ENCODE measurements at places on chromosomes 16 and 17.

GRCh38 chr17:34769049-34769448 lies 189.7 kb downstream of the TMEM132E start:
- no peak for DNase-seq

GRCh38 chr17:12320286-12320685 lies 299.6 kb downstream of the MAP2K4 start:
- no peak for DNase-seq

DNA sequence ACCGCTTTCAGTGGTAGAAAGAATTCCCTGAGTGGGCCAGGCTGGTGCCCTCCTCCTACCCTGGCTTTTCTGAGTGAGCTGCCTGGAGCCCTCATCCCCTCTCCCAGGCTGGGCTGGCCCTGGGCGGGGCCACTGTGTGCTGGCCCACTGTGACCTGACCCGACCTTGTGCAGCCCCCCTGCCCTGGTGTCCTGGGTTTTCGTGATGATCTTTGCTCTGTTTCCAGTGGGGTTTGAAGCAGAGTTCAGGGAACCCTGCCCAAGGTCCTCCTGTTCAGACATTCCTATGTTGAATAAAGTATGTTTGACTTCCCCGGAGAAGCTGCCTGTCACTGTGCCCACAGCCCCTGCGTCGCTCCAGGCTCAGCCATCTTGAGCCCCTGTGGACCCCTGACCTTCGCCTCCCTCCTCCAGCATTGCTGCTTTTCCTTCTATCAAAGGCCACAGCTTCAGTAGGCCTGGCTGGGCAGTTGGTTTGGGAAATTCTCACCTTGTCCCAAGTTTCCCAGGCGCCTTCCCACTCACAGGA lies 13.7 kb upstream of the NAGLU start:
- DNase-seq: no peak

DNA sequence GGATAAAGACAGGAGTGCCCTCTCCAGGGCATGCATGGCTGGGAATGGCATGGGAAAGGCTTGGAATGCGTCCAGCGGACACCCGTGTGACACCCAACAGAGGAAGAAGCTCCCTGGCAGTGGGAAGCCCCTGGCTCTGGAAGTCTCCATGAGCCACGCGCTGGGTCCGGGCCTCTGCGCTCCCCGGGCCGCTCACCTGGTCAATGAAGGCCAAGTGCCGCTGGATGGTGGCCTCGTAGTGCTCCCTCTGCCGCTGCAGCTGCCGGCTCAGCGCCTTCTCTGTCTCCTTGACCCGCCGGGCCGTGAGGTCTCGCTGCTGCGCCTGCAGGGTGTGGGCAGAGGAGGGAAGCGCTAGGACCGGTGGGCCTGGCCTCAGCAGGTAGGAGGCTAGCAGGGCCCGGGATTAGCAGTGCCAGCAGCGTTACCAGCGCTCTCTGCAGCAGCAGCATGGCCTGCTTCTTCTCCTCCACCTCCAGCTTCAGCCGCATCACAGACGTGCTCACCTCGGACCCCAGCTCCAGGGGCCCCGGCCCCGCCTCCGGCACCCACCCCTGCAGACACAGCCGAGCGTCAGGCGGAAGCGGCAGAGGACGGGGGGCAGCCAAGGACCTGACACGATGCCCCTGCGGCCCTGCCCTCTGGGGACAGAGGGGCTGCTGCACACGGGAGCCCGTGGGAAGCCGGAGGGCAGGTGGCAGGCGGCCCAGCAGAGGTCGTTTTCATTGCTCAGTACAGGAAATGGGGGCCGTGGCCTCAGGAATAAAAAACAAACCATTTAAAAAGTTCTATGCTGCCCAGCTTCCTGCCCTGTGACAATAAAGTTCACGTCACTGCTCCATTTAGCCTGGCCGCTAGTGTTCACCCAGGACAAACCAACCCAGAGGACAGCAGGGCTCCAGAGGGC lies 26.0 kb downstream of the CEP131 start:
- DNase-seq: no peak

GRCh38 chr17:74072340-74072739 lies 131.1 kb upstream of the RPL38 start:
- no peak for DNase-seq

DNA sequence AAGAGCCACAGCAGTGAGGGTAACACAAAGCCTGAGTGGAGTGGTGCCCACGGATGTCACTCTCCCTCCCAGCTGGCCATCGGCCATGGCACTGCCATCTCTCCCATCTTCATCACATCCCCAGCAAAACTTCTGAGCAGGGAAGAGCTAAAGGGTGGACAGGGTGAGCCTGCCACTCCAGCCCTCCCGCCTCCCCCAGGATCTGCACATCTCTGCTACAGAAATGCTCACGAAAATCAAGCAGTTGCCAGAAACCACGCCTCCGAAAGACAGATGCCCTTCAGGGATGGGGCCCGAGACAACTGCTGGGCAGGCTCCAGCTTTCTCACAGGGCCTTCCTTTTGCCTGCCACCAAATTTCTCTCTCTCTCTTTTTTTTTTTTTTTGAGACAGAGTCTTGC lies 3.6 kb downstream of the GRIN2C start:
- no peak for DNase-seq

- DNase-seq: no peak
Measured at GRCh38 chr17:58273453-58274104, 7.2 kb downstream of the MPO start.

- DNase-seq: no peak
Measured at GRCh38 chr17:10261098-10261497, 62.7 kb upstream of the GAS7 start.

DNA sequence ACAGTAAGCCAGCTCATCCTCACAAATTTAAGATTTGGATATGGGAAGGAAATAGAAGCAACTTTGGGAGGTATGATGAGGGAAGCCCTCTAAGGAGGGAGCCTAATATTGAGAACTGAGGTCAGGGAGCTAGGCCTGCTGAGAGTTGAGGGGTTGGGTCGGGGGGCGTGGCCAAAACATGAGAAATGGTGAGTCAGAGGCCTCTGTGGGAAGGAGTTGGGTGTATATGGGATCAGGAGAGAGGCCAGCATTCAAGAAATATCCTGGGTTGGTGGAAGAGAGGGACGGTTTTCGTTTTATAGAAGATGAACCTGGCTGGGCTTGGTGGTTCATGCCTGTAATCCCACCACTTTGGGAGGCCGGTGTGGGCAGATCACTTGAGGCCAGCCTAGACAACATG lies 48.4 kb downstream of the CLEC16A start:
- DNase-seq: no peak

DNA sequence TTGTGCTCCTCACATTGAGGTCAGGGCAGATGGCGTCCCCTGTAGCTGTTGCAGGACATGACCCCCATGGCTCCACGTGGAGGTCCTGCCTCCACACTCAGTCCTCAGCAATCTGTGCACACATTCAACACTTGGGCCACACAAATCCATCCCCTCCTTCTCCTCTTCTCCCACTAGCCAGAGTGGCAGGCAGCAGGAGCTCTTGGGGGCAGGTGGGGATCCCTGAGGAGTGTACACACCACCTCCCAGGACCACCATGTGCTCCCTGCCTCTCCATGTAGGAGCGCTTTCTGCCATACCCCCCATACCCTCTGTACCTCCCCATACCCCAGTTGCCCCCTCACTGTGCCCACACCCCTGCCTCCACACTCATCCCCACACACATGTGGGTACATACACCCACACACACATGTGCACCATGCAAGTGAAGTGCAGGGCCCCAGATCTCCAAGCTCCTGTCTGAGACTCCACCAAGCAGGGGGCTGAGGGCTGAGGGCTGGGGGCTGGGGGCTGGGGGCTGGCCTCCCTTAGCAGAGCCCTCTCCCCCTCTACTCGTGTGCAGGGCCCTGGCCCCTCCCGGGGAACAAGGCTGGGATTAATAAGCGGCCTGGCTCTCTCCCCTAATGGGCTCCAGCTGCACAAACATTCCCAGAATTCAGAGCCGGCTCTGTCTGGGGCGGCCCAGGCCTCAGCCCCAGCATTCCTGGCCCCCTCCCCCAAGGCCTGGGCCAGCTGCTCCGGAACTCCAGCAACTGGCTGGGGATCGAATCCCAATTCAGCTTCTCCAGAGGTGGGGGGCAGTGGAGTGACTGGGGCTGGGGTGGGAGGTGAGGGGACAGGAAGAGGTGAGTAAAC lies 48.2 kb upstream of the MEIOC start:
- DNase-seq: no peak

- DNase-seq: no peak
Measured at GRCh38 chr17:57915544-57915943, 39.7 kb downstream of the CUEDC1 start.

DNA sequence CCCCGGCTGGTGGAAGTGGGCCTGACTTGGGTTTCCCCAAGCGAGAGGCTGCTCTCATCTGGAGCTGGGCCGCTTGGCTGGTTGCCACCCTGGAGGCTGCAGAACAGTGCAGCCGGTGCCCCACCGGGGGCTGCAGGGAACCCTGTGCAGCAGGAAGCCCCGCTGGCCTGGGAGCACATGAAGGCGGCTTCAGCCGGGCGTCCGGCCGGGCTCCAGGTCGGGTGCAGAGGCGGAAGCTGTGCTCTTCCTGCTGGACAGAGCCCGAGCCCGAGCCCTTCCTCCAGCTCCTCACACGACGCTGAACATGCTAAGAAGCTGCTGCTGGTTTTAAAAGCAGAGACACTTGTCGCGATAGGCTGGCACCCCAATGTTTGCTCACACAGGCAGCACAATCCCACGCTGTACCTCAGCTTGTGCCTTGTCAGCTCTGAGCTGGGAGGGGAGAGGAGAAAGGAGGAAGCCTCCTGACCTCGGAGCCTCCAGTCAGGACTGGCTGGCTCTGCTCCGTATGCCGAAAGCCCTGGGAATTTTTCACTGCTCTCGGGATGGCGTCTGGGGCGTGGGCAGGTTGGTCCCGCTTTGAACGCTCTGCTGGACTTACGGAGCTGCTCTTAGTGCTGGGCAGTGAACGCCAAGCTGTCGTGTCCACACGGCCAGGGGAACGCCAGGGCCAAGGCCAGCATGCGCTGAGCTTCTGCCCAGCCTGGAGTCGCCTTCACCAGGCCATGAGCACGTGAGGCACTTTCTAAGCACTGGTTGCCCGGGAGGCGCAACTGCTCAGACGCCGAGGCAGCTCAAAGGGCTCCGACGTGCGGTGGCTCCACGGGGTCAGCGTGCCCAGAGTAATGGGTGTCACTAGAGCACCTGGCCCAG lies 8.8 kb downstream of the CDK5R1 start:
- DNase-seq: peak; percentile 43

GRCh38 chr16:66889622-66890021 lies 9.3 kb downstream of the PDP2 start:
- no peak for DNase-seq
